ENCODE measurements at places on chromosomes 1 and 21. TPM values are rescaled to one million over a fixed set of nuclear protein-coding genes. Genes with fewer than 3 reads are reported as not detected.

ARID4B gene
- total RNA-seq = 55.3 TPM

GRCh38 chr21:38958323-38958705 lies 152.6 kb downstream of the ETS2 start:
- H3K4me1 ChIP-seq = peaks cover 66% of the 10 kb centered on the region
- H3K4me3 ChIP-seq = no peak overlapping the region
- H3K36me3 ChIP-seq = peaks cover 28% of the 10 kb centered on the region

DNA sequence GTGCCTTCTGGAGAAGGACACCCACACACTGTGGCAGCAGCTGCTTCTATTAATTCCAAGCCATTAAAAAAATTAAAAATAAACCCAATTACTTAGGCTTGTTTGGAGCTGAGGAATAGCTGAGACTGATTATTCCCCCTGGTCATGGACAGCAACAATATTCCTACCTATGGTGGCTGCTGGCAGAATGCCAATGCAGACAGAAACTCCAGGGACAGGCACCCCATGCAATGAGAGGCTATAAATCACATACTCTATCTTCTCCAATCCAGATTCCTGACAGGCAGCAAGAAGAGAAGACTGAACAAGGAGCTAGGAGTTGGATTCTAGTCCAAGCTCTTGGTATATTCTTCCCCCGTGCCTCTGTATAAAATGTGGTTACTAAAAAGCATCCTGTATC lies 275.4 kb upstream of the BEND5 start:
- H3K4me3 ChIP-seq = no peak overlapping the region
- H3K27me3 ChIP-seq = no peaks in the 10 kb centered on the region
- no peak for DNase-seq
- H3K27ac ChIP-seq = no peak overlapping the region

DNA sequence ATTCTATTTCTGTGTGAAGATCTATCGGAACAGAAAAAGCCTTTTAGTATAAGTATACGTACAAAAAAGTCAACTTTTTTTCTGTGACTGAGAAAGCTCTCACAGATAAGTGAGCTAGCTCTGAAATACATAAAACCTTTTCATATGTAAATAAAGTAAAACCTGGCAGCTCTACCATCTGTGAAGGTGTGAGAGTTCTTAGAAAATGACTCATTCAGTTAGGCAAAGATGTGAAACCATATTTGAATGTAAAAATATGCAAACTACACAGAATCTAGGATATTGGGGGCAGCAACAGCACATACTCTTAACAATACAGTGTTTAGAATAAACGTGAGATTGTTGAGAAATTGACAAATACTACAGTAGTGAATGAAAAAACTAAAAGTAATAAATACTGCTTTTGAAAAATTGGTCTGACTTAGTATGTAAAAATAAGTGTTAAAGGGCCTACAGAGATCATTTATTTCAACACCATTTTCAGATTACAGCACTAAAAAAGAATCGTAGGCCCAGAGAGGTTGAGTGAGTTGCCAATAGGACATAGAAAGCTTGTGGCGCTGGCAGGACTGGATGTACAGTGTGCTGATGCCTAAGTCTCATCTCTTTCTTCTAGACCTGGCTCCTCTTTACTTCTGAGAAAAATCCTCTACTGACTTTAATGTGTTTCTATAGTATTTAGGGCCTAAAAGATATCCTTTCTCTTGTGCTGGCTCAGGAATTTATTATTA lies 19.8 kb downstream of the ATP6V1G3 start:
- H3K27ac ChIP-seq = peak overlapping the region; percentile 85
- H3K4me3 ChIP-seq = peak overlapping the region; percentile 73
- no peaks in the 10 kb centered on the region for H3K36me3 ChIP-seq
- DNase-seq = no peak
- no peaks in the 10 kb centered on the region for H3K27me3 ChIP-seq

DNA sequence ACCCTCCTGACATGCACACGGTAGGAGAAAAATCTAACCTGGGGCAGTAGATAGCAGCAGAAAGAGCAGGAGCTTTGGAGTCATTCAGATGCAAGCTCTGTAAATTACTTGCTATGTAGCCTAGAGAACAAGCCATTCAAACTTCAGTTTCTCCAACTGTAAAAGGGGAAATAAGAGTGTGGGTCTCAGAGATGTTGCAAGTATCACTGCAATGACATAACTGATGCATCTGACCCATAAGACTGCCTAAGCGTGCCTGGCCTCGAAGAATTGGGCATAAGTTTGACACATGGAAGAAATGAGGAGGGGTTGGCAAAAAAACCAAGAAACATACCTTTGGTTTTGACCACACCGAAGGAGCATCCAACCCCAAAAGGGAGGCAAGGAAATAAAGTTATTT lies 5.2 kb downstream of the AK2 start:
- no peaks in the 10 kb centered on the region for H3K27me3 ChIP-seq
- peaks cover 78% of the 10 kb centered on the region for H3K36me3 ChIP-seq
- DNase-seq = no peak
- H3K27ac ChIP-seq = peak overlapping the region; percentile 43
- peaks cover 64% of the 10 kb centered on the region for H3K4me1 ChIP-seq

DNA sequence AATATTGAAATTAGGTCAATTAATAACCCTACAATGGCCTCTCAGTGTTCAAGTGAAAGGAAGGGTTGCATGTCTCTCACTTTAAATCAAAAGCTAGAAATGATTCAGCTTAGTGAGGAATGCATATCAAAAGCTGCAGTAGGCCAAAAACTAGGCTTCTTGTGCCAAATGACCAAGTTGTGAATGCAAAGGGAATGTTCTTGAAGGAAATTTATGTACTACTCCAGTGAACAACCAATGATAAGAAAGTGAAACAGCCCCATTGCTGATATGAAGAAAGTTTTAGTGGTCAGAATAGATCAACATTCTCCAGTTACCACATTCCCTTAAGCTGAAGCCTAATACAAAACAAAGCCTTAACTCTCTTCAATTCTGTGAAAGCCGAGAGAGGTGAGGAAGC lies 10.0 kb downstream of the MAEL start:
- peak overlapping the region; percentile 20 for H3K27ac ChIP-seq
- H3K4me3 ChIP-seq = no peak overlapping the region
- H3K4me1 ChIP-seq = peaks cover 16% of the 10 kb centered on the region
- DNase-seq = no peak

- H3K4me1 ChIP-seq = no peaks in the 10 kb centered on the region
- no peak overlapping the region for H3K27ac ChIP-seq
- H3K27me3 ChIP-seq = no peaks in the 10 kb centered on the region
Measured at GRCh38 chr1:81733480-81733879, 67.3 kb upstream of the ADGRL2 start.

Measured in activated T-helper 2 cell treated with anti-CD3 and anti-CD28 coated beads, Interferon-gamma antibody, Interleukin-2, Interleukin-4, amounts not matched to agents 10 μg/mL and 5 μg/mL and 100 μg/mL, durations not matched to agents 14 hours and 24 hours and 36 hours (primary cell).